ENCODE measurements at places on chromosomes 4 and X.

DNA sequence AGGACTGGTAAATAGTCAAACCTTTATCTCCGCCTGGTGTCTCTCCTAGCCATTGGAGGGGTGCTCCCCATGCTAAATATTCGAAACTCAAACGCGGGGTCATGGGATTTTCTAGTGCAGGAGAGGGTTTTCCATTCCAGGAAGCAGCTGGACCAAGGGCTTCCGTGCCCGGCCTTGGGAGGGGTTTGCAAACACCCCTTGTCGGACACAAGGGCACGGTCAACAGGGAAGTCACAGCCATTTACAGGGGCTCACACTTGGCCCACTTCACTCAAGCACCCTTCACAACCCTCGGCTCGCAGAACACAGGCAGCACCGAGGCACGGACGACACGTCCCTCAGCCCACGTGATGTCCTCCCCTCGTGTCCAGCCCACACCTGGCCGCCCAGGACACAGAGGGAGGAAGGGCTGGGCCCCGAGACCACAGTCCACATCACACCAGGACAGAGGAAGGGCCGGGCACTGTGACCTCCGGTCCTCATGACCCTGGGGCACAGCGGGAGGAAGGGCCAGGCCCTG lies 10.3 kb upstream of the PLCXD1 start:
- no peak for DNase-seq
- no peaks in the 10 kb centered on the region for H3K36me3 ChIP-seq
- peaks cover 3% of the 10 kb centered on the region for H3K27me3 ChIP-seq
- H3K4me1 ChIP-seq, result peaks cover 3% of the 10 kb centered on the region
- no peak overlapping the region for H3K4me3 ChIP-seq

GRCh38 chr4:60656171-60656570 lies 544.0 kb upstream of the ADGRL3 start:
- no peak overlapping the region for H3K4me3 ChIP-seq
- no peaks in the 10 kb centered on the region for H3K27me3 ChIP-seq
- no peak overlapping the region for H3K27ac ChIP-seq
- no peaks in the 10 kb centered on the region for H3K36me3 ChIP-seq
- no peaks in the 10 kb centered on the region for H3K4me1 ChIP-seq

DNA sequence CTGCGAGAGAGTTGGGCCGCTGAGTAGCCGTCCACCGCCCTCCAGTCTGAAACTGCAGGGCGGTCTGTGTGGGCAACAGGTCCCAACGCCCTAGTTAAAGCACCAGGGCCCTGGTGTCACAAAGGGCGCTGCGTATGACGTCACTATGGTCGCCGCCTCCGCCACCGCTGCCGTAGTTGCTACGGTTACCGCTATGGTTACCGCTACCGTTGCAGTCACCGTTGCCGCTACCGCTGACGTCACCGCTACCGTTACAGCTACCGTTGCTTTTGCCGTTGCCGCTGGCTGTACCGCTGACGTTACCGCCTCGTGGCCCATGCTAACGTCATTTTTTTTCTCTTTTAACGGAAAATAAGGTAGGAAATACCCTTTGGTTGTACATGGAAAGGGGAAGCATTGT lies at the start of gene PPP1R2C:
Gene PPP1R2C, minus strand, starts transcription at position 68 of the 400 bp plus-strand sequence. CDS start 84 bp downstream, outside the sequence.
- DNase-seq, result peak; percentile 55
- H3K27me3 ChIP-seq, result peaks cover 32% of the 10 kb centered on the region
- no peak within 1 kb of the TSS for H3K27ac ChIP-seq
- peaks cover 11% of the 10 kb centered on the region for H3K4me1 ChIP-seq
- H3K36me3 ChIP-seq, result no peaks in the 10 kb centered on the region

DNA sequence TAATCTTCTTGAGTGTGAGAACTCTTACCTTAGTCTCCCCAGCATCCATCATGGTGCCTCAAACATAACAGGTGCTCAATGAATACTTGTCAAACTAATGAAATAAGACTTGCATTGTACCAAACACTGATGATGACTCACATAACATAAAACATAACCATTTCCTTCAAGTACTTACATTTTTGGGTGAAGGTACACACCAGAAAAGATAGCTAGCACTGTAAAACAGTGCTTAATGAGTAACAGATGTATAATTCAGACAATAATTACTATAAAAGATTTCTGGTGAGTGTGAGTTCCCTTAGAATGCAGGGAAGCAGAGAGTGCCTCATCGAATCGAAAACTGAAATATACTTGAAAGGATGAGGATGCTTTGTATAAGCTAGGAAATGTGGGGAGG lies 70.1 kb upstream of the HCCS start:
- H3K27me3 ChIP-seq, result no peaks in the 10 kb centered on the region
- no peak for DNase-seq
- H3K4me1 ChIP-seq, result no peaks in the 10 kb centered on the region
- no peak overlapping the region for H3K27ac ChIP-seq

DNA sequence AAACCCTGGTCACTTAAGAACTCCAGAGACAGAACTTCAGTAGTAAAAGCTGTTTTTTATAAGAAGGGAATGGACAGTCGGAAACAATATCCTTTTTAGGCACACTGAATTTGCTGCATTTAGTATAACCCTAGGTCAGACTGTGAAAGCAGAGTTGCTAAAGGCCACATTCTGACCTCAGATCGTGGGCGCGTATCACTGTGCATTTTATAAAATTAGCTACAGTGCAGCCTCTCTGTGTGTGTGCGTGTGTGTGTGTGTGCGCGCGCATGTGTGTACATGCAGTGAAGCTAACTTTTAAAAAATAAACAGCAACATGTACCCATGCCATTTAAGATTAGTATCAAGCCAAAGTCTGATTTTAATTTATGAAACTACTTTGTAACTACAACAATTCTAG lies 8.0 kb downstream of the ZNF827 start:
- H3K27me3 ChIP-seq, result no peaks in the 10 kb centered on the region
- no peak overlapping the region for H3K27ac ChIP-seq
- H3K36me3 ChIP-seq, result peaks cover 58% of the 10 kb centered on the region
- no peak for DNase-seq
- no peak overlapping the region for H3K4me3 ChIP-seq

DNA sequence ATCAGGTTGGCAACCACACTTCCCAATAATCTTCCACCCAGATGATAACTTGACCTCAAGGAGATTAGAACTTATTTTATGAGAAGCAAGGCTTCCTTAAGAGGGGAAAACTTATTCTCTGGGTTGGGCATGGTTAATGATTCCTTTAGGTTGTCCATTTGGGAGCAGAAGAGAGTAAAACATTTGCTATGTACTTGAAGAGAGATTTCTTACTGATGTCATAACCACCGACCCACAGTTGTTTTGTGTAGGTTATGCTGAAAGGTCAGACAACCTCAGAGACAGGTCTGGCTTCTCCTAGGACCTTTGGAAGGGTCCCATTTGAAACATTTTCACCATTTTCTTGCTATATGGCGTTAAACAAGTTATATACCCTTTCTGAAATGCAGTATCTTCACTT lies 56.1 kb downstream of the FAM114A1 start:
- DNase-seq, result no peak
- H3K4me3 ChIP-seq, result no peak overlapping the region
- no peaks in the 10 kb centered on the region for H3K4me1 ChIP-seq
- no peaks in the 10 kb centered on the region for H3K36me3 ChIP-seq
- H3K27me3 ChIP-seq, result no peaks in the 10 kb centered on the region

- H3K4me1 ChIP-seq, result peaks cover 21% of the 10 kb centered on the region
- H3K27ac ChIP-seq, result no peak overlapping the region
- H3K4me3 ChIP-seq, result no peak overlapping the region
- no peaks in the 10 kb centered on the region for H3K36me3 ChIP-seq
- H3K27me3 ChIP-seq, result no peaks in the 10 kb centered on the region
Observed at GRCh38 chr4:8195431-8195830, 3.7 kb upstream of the SH3TC1 start.

DNA sequence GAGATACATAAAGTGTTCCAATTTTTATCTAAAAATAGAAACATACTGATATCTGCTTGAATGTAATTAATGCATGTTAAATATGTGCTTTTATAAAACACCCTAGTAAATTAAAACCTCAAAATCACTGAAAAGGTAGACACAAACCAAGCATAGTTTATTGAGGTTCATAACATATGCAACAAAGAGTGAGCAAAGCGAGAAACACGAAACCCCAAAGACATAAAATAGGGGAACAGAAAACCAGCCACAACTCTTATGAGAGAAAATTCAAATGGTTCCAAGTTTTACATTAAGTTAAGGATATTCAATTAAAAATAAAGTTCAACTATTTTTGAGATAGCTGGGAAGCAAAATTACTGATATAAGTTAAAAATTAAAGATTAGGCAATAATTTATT lies 336.4 kb upstream of the AGA start:
- no peak overlapping the region for H3K4me3 ChIP-seq
- DNase-seq, result no peak
- H3K36me3 ChIP-seq, result no peaks in the 10 kb centered on the region

DNA sequence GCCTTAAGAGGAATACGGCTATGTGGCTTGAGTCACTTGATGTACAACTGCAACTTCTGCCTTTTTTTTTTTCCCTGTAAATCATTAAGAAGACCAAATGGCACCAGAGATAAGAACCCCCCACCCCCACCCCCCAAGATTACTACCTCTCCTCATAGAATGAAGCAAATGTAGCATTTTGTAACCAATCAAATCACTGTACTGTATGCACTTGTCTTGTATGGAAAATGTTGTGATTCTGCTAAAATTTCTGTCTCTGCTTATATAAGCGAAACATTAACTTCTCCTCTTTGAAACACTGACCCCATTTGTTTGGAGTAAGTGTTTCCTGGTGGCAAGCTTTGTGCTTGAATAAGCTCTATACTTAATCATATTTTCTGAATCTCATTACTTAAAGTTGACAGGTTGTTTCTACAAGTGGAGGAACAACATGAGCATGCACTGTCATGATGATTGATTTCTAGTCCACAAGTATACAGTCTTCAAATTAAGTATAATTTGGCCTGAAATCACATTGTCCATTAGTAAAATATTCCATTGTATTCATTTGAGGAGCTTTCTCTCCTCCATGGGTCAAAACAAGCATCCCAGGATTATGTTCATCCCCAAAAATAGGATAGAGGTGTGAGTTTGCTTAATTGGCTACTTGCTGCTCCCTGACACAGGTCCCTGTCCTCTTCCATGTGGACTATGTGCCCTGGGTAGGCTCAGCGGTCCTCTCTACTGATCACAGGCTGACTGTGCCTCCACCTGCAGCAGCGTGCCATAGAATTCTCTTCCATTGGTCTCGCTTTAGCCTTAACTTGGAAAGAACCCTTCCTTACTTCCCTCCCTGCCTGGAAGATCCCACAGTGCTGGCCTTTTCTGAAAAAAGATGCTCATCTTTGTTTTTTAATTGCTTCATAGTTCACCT lies 104.0 kb upstream of the BMP2K start:
- no peak overlapping the region for H3K27ac ChIP-seq
- no peaks in the 10 kb centered on the region for H3K36me3 ChIP-seq
- no peak overlapping the region for H3K4me3 ChIP-seq

DNA sequence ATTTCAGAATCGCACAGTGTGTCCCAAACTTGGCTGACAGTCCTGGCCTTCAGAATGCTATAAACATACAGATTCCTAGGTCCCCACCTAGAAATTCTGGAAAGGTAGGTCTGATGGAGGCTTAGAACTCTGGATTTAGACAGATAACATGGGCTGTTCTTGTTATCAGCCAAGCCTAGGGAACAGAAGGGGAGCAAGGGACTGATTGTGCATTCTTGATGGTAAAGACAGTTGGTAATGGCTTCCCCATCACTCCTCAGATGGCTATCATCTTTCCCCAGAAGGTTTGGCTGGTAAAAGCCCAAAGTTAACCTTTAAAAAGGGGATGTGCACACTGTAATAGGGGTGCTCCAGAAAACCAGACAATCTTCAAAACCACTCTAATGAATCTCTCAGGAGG lies 35.7 kb downstream of the DIPK2B start:
- H3K27ac ChIP-seq, result no peak overlapping the region
- H3K4me3 ChIP-seq, result no peak overlapping the region
- peaks cover 18% of the 10 kb centered on the region for H3K27me3 ChIP-seq
- no peaks in the 10 kb centered on the region for H3K36me3 ChIP-seq

- H3K36me3 ChIP-seq, result peaks cover 25% of the 10 kb centered on the region
- peak overlapping the region; percentile 92 for H3K27ac ChIP-seq
- no peaks in the 10 kb centered on the region for H3K27me3 ChIP-seq
- no peak for DNase-seq
- H3K4me3 ChIP-seq, result peak overlapping the region; percentile 90
Observed at GRCh38 chr4:109701566-109702410, 1.5 kb downstream of the CASP6 start.

GRCh38 chrX:129642641-129643040 lies 12.1 kb downstream of the APLN start:
- no peaks in the 10 kb centered on the region for H3K4me1 ChIP-seq
- no peak overlapping the region for H3K27ac ChIP-seq
- peaks cover 37% of the 10 kb centered on the region for H3K27me3 ChIP-seq
- H3K4me3 ChIP-seq, result no peak overlapping the region

Data from activated T-cell treated with anti-CD3 and anti-CD28 coated beads, Interleukin-2, amount 50 U/mL, for 24 hours (primary cell).